ENCODE measurements at places on chromosomes 6 and 20. TPM values are rescaled to one million over a fixed set of nuclear protein-coding genes. Genes with fewer than 3 reads are reported as not detected.

The ANKRD6 gene
- 0.47 TPM for total RNA-seq

The ELOVL2 gene
- not detected for total RNA-seq

The SH3BGRL2 gene
- total RNA-seq: 2.7 TPM

The OPRM1 gene
- under 0.01 TPM for total RNA-seq

The FRMD1 gene
- total RNA-seq: not detected

The ZNF334 gene
- total RNA-seq: 7.0 TPM

The PLAGL1 gene
- total RNA-seq: 19.4 TPM

The SLC26A8 gene
- total RNA-seq: not detected

The DZANK1 gene
- 0.47 TPM for total RNA-seq

The VIP gene
- not detected for total RNA-seq

The FOXC1 gene
- 2.3 TPM for total RNA-seq

The SLC23A2 gene
- total RNA-seq: 9.0 TPM

The GJA10 gene
- total RNA-seq: not detected

The MCM9 gene
- 7.1 TPM for total RNA-seq

The ZBP1 gene
- total RNA-seq: not detected

The GPLD1 gene
- total RNA-seq: under 0.01 TPM

The MUC21 gene
- not detected for total RNA-seq

The HSPA1L gene
- 1.7 TPM for total RNA-seq

The EDEM2 gene
- 79.8 TPM for total RNA-seq

The MRPS18B gene
- 39.6 TPM for total RNA-seq

The PNPLA1 gene
- total RNA-seq: not detected

The TRIM40 gene
- not detected for total RNA-seq

The GGTLC1 gene
- not detected for total RNA-seq

The PACRG gene
- 0.16 TPM for total RNA-seq

The PFDN4 gene
- 112 TPM for total RNA-seq

The WFDC5 gene
- total RNA-seq: not detected

The BNIP5 gene
- total RNA-seq: under 0.01 TPM

The LST1 gene
- 0.09 TPM for total RNA-seq

The DAAM2 gene
- total RNA-seq: 4.7 TPM

The IMPG1 gene
- total RNA-seq: not detected

The FUCA2 gene
- 29.9 TPM for total RNA-seq
